ENCODE measurements at places on chromosomes 13 and 19.

GRCh38 chr13:101204270-101205020 is 211.9 kb downstream of the NALCN start:
- DNase-seq = no peak

DNA sequence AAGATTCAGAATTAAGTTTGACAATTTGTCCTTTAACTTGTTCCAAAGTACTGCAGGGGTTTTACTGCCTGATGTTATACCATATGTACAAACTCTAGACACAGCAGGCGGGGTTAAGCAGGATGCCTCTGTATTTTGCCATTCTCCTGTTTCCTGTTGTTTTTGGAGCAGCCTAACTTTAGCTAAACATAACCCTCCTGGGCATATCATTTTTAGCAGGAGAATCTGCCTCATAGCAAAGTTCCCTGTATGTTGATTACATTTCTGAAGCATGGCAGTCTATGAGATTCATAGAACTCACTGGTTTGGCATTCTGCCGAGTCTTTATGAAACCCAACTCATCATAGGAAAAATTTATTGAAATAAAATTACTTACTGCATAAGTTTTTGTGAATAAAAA is 5.2 kb downstream of the LHFPL6 start:
- DNase-seq = no peak

DNA sequence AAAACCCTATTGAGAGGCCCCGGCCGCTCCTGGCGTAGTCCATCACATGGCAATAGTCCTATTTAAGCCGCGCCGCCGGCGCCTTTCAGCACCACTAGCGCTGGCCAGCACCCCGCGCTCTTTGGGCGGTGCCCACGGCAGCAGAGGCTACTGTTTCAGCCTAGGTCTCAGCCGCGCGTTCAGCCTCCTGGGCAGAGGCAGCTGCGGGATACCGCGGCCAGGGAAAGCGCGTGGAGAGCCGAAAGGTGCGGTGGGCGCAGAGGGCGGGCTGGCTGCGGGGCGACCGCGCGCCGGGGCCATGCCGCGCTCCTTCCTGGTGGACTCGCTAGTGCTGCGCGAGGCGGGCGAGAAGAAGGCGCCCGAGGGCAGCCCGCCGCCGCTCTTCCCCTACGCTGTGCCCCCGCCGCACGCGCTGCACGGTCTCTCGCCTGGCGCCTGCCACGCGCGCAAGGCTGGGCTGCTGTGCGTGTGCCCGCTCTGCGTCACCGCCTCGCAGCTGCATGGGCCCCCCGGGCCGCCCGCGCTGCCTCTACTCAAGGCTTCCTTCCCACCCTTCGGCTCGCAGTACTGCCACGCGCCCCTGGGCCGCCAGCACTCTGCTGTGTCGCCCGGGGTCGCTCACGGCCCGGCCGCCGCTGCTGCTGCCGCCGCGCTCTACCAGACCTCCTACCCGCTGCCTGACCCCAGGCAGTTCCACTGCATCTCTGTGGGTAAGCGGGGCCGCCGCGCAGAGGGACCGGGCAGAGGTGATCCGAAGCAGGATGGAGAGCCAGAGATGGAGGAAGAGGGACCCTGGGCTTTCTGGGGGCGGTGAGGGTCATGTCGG is at the start of gene GSX1:
Gene GSX1 (plus strand): TSS at position 91 of the 826 bp plus-strand sequence. CDS start 208 bp downstream, at position 299.
- no peak for DNase-seq

GRCh38 chr19:2149980-2150793 is 1.2 kb downstream of the AP3D1 start:
- DNase-seq = no peak

- DNase-seq = no peak
These were observed 1.0 kb upstream of the GTF2F1 start for GRCh38 chr19:6393983-6394412.

DNA sequence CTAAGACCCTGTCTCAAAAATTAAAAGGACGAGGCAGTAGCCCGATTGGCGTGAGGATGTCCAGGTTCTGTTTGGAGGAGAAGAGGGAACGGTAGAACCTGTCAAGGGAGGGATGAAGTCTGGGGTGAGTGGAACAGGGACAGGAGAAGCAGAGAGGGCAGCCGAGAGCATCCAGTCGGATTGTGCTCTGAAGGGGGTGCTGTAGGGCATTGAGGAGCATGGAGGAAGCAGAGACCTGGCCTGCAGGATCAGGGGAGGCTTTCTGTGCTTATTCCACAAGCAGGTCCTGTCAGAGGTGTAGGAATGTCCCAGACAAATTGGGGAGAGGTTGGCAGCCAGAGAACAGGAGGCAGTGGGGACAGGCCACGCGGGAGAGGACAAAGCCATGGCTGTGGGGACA is 14.1 kb downstream of the AP2A1 start:
- DNase-seq = no peak

DNA sequence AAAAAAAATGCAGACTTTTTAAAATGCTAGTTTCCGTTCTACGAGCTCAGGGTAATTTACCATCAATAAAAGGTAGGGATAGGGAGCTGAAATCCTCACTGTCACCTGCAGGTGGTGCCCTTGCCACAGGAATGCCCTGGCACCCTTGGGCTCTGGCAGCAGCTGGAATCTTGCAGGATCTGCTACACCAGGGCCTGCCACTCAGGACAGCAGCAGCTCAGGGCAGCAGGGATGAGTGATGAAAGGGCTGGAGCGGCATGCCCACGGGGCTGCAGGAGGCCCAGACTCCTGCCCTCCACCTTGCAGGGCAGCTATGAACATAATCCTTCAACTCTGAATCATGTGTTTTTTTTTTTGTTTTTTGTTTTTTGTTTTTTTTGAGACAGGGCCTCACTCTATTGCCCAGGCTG is 54.0 kb downstream of the GNG7 start:
- DNase-seq = peak; percentile 42

DNA sequence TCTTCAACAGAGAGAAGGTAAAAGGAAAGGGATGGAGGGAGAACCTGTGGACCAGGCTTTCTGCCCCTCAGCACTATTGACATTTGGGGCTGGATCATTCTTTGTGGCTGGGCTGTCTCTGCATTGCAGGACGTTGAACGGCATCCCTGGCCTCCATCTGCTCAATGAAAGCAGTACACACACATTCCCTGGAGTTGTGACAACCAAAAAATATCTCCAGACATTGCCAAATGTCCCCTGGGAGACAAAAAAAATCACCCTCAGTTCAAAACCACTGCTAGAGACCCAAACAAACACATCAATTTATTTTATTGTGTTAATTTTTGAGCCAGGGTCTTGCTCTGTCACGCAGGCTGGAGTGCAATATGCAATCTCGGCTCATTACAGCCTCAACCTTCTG is 43.3 kb downstream of the INSR start:
- no peak for DNase-seq

GRCh38 chr19:13864046-13864666 is 12.8 kb upstream of the NANOS3 start:
- DNase-seq = no peak

DNA sequence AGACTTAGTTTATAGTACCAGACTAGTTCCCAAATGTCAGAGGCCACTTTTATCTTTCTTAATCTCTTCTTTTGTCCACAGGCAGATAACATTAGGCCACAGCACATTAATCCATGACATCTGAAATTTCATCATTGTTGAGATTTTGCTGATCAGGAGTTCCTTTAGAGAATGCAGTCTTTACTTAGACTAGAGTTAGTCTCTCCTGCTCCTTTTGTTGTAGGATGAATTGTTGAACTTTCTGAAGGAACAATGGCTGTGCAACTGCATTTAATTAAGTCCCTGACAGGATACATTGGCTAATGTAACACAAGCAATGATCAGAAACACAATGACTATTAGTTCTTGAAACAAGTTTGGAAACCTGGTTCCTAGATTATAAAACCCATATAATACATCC is 266.3 kb downstream of the PCDH20 start:
- no peak for DNase-seq

- DNase-seq = no peak
These were observed 438.7 kb upstream of the MIR17HG start for GRCh38 chr13:90908792-90909191.

- no peak for DNase-seq
These were observed 1369.1 kb downstream of the UQCRFS1 start for GRCh38 chr19:27843861-27844260.

DNA sequence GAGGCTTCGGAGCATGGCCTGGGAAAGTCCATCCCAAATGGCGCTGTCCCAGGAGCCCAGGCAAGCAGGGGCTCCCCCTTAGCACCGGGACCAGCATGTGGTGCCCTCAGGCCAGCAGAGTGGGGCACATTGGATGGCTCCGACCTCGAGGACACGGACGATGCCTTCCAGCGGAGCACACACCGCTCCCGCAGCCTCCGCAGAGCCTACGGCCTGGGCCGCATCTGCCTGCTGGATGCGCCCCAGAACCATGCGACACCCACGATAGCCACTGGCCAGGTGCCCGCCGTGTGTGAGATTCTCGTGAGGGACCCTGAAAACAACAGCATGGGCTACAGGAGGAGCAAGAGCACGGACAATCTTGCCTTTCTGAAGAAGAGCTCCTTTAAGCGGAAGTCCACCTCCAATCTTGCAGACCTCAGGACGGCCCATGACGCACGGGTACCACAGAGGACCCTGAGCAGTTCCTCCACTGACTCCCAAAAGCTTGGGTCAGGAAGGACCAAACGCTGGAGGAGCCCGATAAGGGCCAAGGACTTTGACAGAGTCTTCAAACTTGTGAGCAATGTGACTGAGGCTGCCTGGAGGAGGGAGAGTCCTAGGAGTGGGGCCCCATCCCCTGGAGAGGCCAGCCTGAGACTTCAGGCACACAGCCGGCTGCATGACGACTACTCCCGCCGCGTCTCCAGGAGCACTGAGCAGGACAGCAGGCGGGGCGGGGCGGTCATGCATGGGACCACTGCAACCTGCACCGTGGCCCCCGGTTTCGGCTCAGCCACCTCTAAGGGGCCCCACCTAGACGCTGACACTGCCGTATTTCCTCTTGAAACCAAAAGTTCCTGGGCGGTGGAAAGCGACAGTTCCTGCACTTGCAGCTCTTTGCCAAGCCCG is 63.1 kb downstream of the SPATA13 start:
- no peak for DNase-seq

GRCh38 chr19:49056101-49056901 is 1.2 kb downstream of the CGB7 start:
- DNase-seq = no peak

DNA sequence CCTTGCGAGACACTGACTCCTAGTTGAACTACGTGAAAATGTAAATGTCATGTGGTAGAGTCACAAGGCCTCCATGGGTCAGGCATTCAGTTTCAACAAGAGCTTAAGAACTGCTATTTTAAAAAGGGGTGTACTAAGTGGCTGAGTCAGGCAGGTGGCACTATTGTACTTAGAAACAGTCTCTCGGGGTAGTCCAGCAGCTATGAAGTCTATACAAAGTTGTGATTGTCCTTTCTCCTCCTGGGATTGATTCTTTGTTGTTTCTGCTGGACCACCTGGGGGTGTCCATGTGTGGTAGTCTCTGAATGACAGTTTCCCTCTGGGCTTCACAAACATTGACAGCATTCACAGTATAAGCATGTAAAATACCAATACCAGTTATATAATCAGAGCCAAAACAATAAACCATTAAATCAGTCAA is 33.0 kb downstream of the UGGT2 start:
- DNase-seq = no peak

GRCh38 chr19:16522559-16523377 is 19.5 kb downstream of the CHERP start:
- DNase-seq = no peak

DNA sequence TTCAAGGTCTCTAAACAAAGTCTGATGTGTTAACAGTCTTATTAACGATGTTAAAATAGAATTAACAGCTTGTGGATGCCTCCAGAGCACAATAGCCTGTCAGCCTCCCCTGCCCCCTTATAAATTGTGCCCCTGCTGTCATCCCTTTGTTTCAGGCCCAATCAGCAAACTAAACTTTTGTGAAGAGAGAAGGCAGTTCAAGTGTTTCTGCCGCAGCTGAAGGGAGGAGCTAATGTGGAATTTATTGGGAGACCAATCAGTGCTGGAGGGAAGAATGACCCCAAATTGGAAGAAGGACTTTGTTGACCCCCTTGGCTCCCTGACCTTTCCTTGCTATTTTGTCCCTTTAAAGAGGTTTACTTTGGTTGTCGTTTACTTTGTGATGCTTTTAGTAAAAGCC is 160.5 kb downstream of the TM9SF2 start:
- no peak for DNase-seq

- no peak for DNase-seq
These were observed 7.3 kb downstream of the KCNC3 start for GRCh38 chr19:50321831-50322230.

DNA sequence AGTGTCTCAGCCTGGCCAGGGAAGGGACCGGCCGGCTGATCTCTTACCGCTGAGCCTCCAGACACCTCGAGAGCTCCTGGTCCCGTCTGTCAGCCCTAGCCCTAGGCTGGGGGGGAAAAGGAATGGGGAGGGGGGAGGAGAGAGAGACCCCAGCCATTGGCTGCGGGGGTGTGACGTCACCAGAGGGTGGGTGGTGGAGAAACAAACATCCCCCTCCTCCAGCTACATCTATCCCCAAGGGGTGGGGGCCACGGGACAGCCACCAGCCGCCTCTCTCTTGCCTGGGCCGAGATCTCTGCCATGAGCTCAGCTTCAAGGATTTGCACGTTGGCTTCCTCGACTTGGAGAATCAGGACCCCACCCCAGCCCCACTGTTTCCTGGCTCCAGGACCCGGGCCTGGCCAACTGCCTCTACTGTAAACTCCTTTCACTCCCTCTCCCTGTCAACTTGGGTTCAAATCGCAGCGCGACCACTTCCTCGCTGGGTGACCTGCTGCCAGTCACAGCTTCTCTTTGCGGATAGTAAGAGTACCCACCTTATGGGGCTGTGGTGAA is at the start of gene PRX:
Gene PRX (minus strand): TSS at position 88 of the 555 bp plus-strand sequence. CDS start 5,446 bp downstream, outside the sequence.
- no peak for DNase-seq

GRCh38 chr13:37914781-37915391 is 45.3 kb upstream of the TRPC4 start:
- DNase-seq = no peak

- DNase-seq = no peak
These were observed 862.1 kb upstream of the MIR17HG start for GRCh38 chr13:90485436-90485835.

DNA sequence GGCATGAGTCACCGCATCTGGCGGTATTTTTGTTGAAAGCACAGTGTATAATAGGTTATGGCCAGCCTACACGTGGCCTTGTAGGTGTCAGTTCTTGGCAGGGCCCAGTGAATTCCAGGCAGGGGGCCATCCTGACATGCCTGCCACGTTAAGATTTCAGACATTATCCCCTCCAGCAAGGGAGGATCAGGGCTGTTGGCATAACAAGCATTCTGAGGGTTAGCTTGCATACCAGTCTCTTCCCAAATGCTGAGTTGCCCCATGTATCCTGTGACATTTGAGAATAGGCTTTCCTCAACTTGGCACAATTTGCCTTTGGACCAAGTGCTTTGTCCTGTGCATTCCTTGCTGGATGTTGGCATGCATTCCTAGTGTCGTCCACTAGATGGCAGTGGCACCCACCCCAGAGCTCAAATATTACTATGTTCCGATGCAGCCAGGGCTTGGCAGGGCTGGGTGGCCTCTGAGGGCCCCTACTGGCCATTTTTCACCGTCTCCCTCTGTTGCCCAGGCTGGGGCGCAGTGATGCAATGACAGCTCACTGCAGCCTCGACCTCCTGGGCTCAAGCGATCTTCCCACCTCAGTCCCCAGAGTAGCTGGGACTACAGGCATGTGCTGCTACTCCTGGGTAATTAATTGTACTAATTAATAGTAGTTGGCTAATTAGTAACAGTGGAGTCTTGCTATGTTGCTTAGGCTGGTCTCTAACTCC is 31.2 kb downstream of the NLRP12 start:
- peak; percentile 55 for DNase-seq
